Astrocyte of the spinal cord (primary cell): ENCODE measurements at places on chromosomes 5 and 9.
A peak's percentile ranks its signal among the peaks of the same experiment; 100 is the strongest.

DNA sequence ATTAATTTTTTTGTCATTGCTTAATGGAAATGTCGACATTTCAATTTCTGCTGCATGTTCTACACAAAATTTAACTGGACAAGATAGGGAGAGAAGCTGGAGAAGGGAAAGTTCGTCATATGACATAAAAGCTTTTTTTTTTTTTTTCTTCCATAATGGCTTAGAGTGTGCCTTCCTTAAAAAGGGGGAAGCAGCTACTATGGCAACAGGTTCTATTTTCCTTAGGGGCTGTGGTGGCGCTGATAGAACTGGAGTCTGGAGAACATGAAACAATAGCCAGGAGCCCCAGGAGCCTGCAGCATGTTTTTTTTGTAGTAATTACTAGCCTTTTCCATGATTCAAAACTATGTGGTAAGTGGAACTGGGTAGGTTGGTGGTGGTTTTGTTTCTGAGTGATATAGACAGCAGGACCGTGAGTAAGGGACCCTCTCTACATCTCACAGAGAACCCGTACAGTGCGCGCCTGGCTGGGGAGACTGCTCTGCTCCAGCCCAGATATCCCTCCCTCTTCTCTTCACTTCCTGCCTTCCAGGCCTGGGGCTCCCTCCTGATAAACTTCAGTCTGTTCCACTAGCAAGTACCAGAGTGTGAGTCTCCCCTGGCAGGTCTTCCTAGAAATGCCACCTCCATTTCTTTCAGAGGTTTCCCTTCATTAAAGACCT lies 301.6 kb downstream of the NR3C1 start:
- DNase-seq: no peak

DNA sequence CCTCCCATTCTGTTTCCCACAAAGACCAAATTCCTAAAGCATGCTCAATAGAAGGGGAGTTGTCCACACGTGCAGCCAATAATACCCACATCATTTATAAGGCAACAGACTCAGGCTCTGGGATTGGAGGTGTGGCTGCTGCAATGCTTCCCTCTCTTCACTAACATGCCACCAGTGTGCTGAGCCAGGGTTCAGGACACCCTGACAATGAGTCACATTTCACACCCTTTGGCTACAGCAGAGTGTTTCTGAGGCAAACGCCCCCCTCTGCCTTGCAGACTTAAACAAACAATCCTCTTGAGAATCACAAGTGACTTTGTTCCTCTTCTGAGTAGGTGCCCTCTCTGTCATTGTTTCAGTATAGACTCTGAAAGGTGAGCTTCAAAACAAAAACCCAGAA lies 189.3 kb upstream of the TLE4 start:
- no peak for DNase-seq

- DNase-seq: no peak
These were observed 34.1 kb upstream of the NR4A3 start for GRCh38 chr9:99787556-99787955.

DNA sequence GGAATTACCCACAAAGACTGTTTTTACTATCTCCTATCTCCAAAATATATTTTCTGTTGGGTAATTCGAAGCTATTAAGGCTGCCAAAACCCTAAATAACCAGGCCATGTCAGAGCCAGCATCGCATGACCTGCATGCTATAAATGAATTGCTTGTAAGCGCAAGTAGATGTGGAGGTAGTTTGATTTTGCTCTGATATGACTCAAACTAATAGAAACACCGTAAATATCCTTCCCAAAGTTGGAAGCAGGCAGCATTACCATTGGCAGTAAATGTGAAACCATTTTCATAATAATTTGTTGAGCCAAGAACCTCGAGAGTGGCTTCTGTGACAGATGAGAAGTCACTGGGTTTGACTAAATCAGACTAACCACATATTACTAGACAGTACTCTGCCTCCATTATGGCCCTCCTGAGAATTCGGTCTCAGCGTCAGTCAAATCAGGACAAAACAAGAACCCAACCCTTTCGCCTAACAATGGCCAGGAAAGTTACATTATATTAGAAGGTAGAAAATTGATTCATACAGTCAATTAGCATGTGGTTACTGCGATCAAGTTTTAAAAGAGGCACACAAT lies 289.8 kb downstream of the SPOCK1 start:
- no peak for DNase-seq

- DNase-seq: peak; percentile 99
These were observed 53.7 kb downstream of the LHFPL2 start for GRCh38 chr5:78594610-78595457.

- DNase-seq: no peak
These were observed 43.5 kb downstream of the FBN2 start for GRCh38 chr5:128494516-128494915.

GRCh38 chr9:120668399-120668798 lies 45.9 kb downstream of the MEGF9 start:
- no peak for DNase-seq

DNA sequence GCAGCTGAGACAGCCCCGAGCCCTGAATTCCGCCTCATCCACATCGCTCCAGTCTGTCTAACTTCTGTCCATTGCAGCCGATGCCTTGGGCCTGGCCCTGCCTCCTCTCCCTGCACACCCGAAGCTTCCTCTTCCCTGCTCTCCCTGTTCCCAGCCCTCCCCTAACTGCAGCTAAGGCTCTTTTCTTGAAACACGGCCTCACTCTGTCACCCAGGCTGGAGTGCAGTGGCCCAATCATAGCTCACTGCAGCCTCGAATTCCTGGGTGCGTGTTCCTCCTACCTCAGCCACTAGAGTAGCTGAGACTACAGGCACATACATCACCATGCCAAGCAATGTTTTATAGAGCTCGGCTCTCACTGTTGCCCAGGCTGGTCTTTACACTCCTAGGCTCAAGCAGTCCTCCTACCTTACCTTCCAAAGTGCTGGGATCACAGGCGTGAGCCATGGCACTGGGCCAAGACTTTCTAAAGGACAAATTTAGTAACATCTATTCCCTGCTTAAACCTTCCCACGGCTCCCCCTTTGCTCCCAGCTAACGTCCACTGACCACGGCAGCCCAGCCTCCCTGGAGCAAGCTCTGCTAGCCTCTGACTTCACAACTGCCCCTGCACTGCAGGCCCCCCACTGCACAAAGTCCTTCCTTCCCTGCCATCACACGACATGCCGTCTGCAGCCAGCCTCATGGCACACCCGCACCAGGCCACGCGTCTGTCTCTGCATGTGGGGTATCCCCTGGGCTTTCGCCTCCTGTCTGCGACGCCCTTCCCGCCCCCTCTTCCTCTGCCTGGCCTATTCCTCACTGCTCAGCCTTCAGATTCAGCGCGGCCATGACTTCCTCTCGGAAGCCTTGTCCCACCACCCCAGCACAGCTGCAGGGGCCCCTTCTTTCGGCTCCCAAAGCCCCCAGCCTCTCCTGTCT lies 28.6 kb downstream of the LAMC3 start:
- no peak for DNase-seq

DNA sequence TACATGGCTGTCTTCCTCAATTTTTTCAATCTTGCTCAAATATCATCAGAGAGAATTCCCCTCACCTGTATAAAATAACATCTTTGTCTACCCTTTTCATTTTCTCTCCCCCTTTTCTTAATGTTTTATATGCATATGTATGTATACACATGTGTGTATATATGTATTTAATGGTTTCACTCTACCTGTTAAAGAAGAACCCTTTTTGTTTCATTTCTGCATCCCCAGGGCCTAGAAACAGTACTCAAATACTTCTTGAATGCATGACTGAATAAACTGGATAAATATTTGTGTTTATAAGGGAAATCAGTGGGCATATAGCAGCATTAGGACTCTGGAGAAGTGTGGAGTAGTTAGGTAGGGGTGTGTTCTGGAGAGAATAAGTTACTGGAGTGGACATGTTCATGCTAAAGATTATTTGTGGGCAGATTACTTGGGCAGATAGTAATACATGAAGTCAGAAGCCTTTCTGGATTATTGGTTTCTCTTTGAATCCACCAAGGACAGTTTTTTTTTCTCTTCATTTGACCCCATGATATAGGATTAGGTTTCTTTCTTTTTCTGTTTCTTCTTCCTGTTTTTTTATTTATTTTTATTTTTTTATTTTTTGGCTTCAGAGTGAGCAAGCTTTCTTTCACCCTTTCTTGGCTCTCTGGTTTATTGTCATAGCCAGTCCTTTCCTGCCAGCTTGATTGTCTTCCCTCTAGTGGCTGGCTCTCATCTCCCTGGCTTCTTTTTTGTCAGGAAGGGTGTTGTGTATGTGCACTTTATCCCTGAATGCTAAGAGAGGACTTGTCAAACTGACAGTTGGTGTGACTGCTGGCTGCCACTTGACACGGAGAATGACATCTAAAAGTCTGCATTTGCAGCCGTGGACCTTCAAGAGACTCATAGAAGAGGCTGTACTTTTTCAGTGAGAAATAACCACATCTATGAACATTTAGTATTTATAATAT lies 89.3 kb downstream of the ZCCHC7 start:
- DNase-seq: no peak

GRCh38 chr9:106916466-106917235 lies 53.7 kb downstream of the ZNF462 start:
- DNase-seq: peak; percentile 78

DNA sequence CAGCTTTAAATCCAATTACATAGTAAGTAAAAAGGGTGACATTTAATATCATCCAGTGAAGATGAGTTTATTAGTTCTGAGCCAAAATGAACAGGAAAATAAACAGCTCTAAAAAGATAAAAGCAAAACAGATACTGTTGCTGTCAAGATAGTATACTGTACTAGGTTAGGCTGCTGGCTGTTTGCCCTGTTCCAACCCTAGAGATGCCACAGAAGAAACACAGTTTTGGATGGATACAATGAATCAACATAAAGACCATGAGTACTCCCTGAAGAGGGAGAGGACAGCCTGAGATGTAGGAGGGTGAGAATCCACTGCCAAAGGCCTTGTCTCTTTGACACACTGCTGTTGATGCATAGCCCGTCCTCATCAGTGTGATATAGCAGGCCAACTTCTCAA lies 1302.7 kb downstream of the EFNA5 start:
- no peak for DNase-seq

DNA sequence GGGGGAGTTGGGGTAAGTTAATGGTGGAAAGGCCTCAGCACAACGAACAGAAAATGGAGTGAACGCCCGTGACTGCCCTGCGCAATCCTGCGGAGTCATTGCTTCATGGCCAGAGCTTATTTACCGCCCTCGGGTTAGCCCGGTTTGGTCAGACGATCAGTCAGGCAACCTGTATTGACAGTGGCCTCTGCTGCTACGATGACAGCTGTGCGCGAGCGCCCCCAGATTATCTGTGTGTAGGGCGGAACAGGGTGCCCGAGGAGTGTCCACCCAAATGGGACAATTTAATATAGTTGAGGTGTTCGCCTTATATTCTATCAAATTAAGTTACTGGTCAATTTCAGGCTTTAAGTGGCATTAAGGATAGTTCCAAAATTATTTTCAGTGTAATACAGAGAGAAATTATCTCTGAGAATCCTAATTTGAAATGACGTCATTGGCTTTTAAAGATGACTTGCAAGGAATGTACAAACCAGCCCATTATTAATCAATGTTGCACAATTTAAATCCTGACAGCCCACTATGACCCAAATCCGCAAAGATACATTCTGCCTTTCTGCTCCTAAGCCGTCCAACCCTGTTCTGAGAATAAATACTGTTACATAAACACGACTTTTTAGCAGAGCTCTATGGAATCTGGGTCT lies 879 bp upstream of the UBQLN1 start:
- no peak for DNase-seq

- DNase-seq: no peak
These were observed 9.0 kb upstream of the CATSPER3 start for GRCh38 chr5:134958755-134959154.

GRCh38 chr5:160926428-160926827 lies 74.4 kb upstream of the ATP10B start:
- no peak for DNase-seq

GRCh38 chr5:157651623-157652376 lies 438 bp downstream of the SOX30 start:
- DNase-seq: peak; percentile 35

DNA sequence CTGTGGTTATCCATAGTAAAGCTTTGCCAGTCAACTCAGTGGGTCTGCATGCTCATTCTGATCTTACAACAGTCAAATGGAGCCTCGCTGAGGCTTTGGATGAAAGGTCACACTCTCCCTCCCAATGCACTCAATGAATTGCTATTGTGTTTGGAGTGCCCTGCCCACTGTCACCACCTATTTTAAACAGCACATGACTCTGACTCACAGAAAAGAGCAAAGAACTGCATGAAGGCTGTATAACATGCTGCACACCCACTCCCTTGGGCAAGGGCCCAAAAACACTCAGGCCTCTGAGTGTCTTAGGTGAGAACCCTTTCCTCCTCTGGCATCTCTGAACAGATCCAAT lies 118.7 kb upstream of the CCDC112 start:
- peak; percentile 76 for DNase-seq

GRCh38 chr9:7988644-7989280 lies 189.2 kb upstream of the DMAC1 start:
- no peak for DNase-seq

DNA sequence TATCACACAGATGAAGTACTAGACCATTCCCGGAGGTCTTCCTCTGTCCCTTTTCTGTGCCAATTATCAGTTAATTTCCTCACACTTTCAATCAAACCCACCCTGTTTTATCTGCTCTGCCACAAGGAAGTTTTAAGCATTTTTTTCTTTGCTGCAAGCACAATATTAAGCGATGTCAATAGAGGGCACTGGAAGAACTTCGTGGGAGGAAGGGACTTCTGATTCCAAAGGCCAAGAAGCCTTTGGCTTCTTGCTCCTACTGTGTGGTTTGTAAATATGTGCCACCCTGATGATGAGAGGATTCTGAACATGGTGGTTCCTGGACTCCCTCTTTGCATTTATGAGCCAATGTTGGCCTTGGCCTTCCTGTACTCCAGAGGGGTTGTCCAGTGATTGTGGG lies 1712.5 kb upstream of the C9orf72 start:
- DNase-seq: peak; percentile 17

DNA sequence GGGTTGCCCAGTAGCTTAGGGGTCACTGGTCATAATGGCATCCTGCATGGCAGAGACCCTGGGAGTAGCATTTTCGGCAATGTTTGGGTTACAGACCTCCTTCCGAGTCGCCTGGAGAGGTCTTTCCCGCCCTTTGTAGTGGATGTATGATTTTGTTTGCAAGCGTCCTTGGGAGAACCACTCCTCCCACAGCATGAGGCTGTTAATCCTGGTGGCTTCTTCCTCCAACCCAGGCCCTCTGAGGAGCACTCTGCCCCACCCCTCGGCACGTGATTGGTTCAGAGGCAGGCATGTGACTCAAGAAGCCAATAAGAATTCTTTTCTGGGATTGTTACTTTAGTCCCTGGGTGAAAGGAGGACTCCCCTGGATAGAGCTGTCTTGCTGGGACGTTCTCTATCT lies 30.2 kb upstream of the GRHPR start:
- DNase-seq: no peak

DNA sequence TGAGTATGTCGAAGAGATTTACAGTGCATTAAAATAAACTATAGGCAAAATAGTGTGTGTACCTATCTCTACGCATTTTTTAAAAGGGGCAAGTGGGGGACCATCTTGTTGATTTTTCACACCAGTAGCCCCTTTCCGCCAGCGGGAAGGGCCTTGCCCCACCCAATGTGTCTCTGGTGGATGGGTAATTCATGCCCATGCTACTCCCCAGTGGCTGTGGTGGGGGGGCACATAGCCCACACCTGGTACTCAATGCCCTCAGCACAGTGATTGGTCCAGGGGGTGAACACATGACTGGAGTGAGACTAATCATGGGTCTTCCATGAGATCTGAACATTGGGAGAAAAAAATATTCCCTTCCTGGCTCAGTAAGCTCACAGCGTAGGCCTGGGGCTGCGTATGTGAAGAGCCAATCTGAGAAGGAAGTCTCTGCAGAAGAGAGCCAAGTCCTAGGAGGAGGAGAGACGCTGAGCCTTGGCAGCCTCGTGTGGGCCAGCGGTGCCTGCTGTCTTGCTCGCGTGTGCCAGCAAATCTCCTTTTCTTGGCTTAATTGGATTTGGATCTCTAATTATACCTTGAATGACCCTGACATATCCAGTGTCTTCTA lies 103.4 kb downstream of the ADAMTS2 start:
- DNase-seq: no peak
